ENCODE measurements at places on chromosomes 7 and 10.

- DNase-seq = no peak
Measured at GRCh38 chr10:48215486-48216203, 58.9 kb downstream of the FRMPD2 start.

GRCh38 chr10:70684374-70684773 is 12.1 kb downstream of the ADAMTS14 start:
- no peak for DNase-seq

- DNase-seq = no peak
Measured at GRCh38 chr10:22434521-22434920, 89.2 kb downstream of the SPAG6 start.

DNA sequence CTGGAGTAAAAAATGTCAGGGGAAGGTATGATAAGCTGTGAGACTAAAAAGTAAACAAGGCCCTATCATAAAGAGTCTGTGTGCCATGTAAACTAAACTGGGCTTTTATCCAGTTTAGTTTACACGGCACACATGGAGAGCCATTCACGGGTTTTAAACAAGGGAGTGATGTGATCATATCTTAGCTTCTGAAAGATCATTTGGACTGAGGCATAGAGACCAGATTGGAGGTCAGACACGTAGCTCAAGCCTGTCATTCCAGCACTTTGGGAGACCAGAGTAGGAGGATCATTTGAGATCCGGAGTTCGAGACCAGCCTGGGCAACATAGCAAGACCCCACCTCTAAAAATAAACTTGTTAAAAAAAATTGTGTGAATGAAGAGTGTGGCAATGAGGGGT is 50.1 kb downstream of the SKIDA1 start:
- no peak for DNase-seq

- no peak for DNase-seq
Measured at GRCh38 chr7:33425929-33426678, 296.7 kb downstream of the BBS9 start.

GRCh38 chr7:113519472-113519871 is 399.3 kb downstream of the PPP1R3A start:
- DNase-seq = no peak

DNA sequence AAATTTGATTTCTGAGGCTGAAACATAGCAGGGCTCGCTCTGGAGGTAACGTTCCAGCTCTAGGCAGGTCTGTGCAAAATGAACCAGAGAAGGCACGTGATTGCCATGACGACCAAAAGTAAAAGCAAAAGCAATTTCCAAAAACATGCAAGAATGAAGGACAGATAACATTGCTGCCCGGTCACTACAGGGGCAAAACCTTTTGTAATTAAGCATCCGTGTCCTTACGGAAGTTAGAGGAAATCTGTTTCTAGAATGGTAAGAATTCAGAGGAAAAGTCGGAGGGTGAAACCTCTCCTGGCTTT is 2.9 kb downstream of the KLF6 start:
- no peak for DNase-seq

- no peak for DNase-seq
Measured at GRCh38 chr10:95247200-95247880, 43.5 kb downstream of the PDLIM1 start.

DNA sequence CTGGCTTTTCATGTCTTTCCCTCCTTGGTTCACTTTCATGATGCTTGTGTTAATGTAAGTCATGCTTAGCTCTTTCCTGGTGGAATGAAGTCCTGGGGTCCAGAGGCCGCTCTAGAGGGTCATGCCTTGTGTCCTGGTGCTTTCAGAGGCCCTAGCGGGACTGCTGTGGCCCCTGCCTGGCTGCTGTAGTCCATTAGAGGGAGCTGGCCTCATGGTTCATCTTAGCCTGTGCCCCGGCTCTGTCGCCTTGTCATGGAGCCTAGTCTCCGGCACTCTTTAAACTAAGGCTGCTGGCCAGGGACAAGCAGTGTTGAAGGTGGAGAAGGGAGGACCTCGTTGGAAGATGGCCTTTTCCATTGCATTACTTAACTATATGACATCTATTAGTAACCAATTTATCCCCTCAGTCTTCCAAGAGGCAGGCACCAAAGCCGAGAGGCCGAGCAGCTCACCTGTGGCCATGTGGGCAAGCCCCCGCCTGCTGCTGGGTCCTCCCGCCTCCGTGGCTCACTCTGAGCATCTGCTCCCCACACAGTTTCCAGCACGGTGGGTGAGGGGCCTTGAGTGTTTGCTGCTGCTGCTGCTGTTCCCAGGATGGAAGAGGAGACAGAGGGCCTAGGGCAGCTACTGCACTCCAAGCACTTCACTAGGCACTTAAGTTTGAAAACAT is 5.0 kb upstream of the NDUFB2 start:
- no peak for DNase-seq

- no peak for DNase-seq
Measured at GRCh38 chr7:28754447-28754846, 203.7 kb downstream of the TRIL start.
